Muscle of arm (tissue), 14 donors: ENCODE measurements at places on chromosomes 5 and 9.

DNA sequence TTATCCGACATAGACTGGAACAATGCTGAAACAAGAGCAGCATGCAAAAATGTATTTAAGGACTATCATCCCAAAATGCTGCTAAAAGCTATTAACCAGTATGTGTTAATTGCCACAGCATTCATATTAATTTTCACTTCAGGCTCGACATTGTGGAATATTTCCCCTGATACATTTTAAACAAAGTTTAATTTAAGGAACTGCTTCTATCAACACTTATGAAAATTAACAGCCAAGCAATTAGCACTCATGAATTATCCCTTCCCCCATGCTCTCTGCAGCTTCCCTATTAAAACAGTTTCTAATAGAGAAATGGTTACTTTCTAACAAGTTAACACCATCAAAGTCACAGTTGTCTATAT, 54.8 kb downstream of the MAPKAP1 start:
- no peak for DNase-seq

GRCh38 chr9:20524776-20525175, 97.5 kb downstream of the MLLT3 start:
- DNase-seq = no peak

DNA sequence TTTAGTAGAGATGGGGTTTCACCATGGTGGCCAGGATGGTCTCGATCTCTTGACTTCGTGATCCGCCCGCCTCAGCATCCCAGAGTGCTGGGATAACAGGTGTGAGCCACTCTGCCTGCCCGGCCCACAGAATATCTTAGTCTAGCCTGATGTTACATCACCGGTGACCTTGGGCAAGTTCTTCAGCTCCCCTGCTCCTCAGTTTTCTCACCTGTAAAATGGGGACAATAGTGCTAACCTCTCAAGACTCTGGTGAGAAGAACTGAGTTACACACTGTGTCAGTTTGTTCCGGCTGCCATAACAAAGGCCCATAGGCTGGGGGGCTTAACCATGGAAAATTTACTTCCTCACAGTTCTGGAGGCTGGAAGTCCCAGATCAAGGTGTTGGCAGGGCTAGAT, 12.5 kb upstream of the HABP4 start:
- no peak for DNase-seq

GRCh38 chr5:50738864-50739263, 72.4 kb downstream of the PARP8 start:
- DNase-seq = no peak

- DNase-seq = no peak
These were observed 583.4 kb upstream of the DMAC1 start for GRCh38 chr9:8382777-8383527.

DNA sequence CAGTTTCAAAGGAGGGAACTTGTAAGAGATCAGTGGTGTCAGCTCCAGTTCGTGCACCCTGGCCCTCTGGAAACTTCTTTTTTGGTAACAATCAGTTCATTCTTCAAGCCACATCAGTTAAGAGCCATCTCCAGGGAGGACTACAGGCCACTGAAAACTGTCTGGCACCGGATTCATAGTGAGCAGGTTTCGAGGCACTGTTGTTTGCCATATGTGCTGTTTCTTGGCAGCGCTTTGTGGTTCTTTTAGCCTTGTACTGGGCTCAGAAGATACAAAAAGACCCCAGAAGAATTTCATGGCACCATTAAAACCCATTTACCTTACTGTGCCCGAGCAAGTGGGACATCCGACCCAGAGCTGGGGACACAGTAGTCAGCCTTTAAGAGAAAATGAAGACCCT, 68.5 kb downstream of the OTULIN start:
- no peak for DNase-seq

DNA sequence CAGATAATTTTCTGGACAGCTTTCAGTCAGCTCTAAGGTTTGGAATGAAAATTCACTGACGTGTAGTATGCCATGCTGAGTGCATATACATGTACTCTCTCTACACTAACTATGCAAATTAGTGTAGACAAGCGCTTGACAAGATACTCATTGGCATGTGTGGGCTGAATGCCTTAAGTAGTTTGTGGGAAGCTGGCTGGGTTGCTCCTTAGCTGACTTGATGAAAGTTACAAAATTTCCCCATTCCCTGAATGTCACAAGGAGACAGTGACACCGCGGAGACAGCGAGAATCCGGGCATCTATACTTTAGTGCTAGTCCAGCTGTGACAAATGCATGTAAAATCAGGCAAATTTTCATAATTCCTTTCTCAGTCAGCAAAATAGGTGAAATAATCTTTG, 51.6 kb upstream of the C5orf46 start:
- no peak for DNase-seq

- no peak for DNase-seq
These were observed 59.4 kb downstream of the NDUFAF2 start for GRCh38 chr5:61004448-61004847.

DNA sequence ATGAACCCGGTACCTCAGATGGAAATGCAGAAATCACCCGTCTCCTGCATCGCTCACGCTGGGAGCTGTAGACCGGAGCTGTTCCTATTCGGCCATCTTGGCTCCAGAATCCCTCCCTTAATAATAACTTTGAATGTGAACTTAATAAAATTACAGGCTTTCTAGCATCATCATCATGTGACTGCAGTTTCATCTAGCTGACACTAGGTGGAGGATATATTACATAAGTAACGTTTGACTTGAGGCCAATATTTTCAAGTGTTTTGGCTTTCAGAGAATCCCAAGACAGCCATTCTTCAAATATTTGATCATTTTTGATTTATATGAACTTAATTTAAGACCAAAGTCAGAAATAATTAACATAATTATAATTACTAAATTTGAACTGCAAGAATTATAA, 474.9 kb upstream of the CDH10 start:
- no peak for DNase-seq

DNA sequence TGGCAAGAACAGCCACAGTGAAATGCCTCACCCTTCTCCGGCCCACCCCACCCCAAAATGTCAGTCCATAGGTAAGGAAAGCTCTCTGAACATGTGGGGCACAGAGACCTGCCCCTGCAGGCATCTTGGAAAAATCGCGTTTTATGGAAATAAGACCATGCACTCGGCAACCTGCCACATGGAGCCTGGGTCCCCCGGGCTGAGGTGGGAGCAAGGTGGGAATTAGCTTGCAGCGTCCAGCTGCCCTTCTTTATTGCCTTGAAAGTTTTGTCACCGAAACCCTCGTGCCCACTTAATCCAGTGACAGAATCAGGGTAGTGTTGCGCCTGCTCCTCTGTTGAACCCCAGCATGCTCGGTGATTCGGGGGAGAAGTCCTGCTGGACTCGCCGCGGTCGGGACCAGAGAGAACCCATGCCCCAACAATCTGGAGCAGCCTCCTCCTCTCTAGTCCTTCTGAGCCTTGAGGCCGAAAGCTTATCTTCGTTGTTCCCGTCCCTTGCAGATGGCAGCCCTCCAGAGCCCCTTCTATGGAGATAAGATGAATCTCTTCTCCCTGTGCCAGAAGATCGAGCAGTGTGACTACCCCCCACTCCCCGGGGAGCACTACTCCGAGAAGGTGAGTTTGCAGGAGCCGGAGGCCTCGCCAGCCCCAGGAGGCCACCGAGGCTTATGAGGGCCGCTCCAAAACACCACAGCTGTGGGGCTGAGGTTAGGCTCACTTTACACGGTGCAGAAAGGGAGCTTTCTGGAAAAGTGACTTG, 67.9 kb downstream of the PSMB7 start:
- DNase-seq = no peak

GRCh38 chr5:131999441-132000240, 11.8 kb downstream of the ACSL6 start:
- DNase-seq = no peak

- no peak for DNase-seq
These were observed 111.5 kb upstream of the ANKRD55 start for GRCh38 chr5:56344594-56344993.

DNA sequence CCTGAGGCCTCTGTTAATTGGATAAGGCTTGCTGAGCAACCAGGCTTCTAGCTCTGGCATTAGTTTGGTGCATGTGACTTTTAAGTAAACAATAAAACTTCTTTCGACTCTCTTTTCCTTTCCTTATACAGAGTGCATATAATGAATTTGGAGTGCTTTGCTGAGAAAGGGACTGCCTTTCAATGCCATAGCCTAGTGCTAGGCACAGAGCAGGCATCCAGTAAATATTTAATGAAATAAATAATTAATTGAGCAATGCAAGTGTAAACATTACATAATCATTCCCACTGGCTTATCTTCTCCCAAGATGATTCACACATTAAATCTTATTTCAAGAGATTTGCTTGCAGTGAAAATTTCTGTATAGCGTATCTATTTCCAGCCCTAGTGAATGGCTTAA, 74.1 kb downstream of the NMUR2 start:
- DNase-seq = no peak

- DNase-seq = no peak
These were observed 8.7 kb downstream of the RANBP6 start for GRCh38 chr9:6006749-6007057.

DNA sequence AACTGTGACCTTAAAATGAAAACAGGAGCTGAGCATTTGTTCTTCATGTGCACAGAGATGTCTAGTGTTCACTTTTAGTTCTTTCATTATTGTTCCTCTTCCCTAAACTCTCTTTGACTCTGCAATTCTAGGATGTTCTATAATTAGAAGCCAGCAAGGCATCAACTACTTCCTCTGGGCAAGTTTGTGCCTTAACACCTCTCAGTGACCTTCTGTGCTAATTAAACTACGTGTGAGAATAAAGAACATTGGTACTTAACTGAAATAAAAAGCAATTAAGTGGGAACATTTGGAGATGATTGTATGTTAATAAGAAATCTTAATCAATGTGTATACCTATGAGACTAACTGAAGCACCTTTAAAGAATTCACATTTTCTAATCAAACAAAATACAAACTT, 242.8 kb downstream of the RASEF start:
- DNase-seq = no peak

DNA sequence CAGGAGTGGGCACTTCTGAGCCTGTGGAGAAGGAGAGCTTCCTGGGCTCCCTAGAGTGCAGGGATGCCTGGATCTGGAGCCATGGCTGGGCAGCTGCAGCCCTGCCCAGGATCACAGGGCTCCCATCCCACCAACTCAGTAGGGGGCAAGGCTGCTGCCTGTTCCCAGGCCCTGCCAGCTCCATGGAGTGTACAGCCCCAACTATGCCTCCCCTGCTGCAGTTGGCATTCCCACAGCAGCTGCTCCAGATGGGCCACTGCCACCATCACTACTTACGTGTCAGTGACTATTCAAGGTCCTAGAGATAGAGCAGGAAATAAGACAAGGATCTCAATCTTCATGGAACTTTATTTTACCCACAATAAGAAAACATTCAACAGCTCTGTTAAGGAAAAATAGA, 107.1 kb upstream of the TNPO1 start:
- no peak for DNase-seq

- DNase-seq = no peak
These were observed 2.6 kb downstream of the SEPTIN8 start for GRCh38 chr5:132774406-132774805.

DNA sequence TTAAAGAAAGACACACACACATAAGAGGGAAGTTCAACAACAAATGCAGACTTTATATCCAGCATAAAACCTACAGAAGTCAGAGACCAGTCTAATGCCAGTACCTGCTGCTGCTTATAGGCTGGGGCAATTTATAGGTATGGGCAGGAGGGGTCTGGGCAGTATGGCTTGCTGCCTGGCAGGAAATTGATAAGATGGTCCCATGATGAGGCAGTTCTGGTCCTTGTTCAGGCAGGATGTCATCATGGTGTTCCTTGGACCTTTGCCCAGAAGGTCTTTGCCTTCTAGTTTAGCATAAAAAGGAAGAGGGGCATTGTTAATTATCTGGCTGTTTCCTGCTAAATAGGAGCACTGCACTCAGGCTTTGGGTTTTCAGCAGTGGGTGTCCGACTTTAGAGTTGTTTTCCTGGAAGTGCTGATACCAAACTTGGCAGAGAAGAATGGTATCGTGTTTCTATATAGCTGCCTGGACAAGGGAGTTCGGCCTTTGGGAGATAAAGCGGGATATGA, 10.4 kb upstream of the PDCD1LG2 start:
- no peak for DNase-seq

GRCh38 chr5:141672841-141673813, 8.9 kb downstream of the ARAP3 start:
- no peak for DNase-seq

- DNase-seq = no peak
These were observed 20.3 kb upstream of the TOR2A start for GRCh38 chr9:127755061-127756060.

GRCh38 chr9:33791117-33791516, 4.2 kb upstream of the PRSS3 start:
- DNase-seq = no peak

- peak; percentile 44 for DNase-seq
These were observed 16.7 kb downstream of the IFNB1 start for GRCh38 chr9:21060919-21061561.

GRCh38 chr5:169943026-169943425, 37.3 kb downstream of the INSYN2B start:
- DNase-seq = no peak

GRCh38 chr5:88377705-88378656, 109.3 kb upstream of the TMEM161B start:
- no peak for DNase-seq

DNA sequence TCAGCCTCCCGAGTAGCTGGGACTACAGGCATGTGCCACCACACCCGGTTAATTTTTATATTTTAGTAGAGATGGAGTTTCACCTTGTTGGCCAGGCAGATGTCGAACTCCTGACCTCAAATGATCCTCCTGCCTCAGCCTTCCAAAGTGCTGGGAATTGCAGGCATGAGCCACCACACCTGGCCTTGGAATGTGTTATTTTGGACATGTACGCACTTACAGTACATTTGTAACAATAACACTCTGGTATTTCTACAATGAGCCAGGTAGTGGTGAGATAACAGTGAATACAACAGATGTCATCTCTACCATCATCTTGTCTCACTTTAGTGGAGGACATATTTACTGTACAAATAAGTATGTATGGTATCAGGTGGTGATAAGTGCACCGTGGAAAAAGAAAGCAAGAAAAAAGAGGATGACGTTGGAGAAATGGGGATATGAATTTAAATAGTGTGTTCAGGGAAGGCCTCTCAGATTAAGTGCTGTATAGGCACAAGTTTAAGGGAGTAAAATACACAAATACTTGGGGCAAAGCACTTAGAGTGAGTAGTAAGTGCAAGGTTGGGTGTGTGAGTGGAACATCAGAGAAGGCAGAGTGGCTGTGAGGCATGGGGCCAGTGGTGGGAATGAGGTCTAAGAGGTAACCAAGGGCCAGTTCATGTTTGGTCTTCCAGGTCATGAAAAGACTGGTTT, 100.1 kb downstream of the CDC42SE2 start:
- no peak for DNase-seq
